Stimulated activated CD8-positive, alpha-beta memory T cell treated with anti-CD3 and anti-CD28 coated beads, Interleukin-7, amount 100 ng/mL, for 48 hours (primary cell): ENCODE measurements at places on chromosomes 2 and 18.

- no peak for DNase-seq
These were observed 55.7 kb downstream of the RAB27B start for GRCh38 chr18:54883816-54884604.

GRCh38 chr18:62763101-62763521 lies 47.8 kb downstream of the PHLPP1 start:
- no peak for DNase-seq

DNA sequence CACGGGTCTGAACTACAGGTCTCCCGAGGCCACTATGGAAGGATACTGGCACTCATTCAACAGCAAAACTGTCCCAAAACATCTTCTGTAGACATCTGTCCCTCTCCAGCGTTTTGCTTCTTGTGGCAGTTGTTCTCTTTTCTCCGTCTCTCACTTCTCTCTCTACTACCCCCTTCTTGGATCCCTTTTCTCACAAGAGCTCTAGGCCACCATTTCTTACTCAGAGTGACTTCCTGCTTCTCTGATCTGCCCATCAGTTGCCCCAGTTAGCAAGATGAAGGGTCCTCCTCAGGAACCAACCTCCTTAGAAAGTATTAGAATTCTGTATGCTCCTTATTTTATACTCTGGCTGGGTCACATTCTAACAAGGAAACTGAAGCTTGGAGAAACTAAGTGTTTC lies 32.6 kb downstream of the BCL2 start:
- DNase-seq = no peak

- DNase-seq = no peak
These were observed 129.7 kb downstream of the LAMA3 start for GRCh38 chr18:23819001-23819400.

DNA sequence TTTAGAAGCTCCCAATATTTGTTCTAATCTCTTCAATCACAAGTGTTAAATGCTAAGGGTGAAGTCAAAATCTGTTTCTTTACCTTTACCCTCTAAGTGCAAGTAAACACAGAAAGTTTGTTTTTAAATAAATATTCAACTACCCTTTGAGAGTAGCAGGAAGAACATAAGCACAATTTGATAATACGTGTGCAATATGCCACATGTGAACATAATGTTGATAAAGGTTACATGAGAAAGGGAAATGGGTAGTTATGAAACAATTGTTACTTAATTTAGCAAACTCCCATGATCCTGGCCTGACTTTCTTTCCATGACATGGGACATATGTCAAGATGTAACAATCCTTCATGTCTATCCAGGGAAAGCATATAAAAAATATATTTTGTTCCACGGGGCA lies 7.1 kb downstream of the SPRED2 start:
- no peak for DNase-seq

DNA sequence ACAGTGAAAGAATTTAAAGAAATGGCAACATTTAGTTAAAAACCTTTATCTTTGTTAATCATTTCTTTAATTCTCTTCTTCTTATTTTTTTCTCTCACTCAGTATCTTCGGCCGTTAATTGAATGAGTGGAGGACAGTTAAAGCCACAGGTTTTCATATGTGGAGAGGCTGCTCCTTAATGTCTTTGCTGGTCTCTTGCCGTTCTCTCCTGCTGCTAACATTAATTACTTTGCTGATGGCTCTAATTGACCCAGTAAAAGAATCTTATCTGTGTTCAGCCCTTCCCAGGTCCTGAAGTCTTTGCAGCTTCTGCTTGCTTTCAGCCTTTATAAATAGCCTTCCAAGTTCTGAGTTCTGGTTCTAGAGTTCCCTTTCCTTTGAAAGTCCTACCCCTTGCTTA lies 77.1 kb downstream of the ADAM23 start:
- DNase-seq = no peak
